ENCODE measurements at places on chromosomes 3 and 15.
A peak's percentile ranks its signal among the peaks of the same experiment; 100 is the strongest.

- peak; percentile 33 for DNase-seq
These were observed 69.4 kb upstream of the FOXP1 start for GRCh38 chr3:71652781-71653413.

GRCh38 chr3:11288786-11289637 is 16.8 kb downstream of the ATG7 start:
- DNase-seq = peak; percentile 69

- DNase-seq = no peak
These were observed 584 bp upstream of the LARS2 start for GRCh38 chr3:45387636-45388348.

GRCh38 chr3:42670670-42671069 is 14.7 kb upstream of the KLHL40 start:
- no peak for DNase-seq

GRCh38 chr3:140347151-140347550 is 330.7 kb upstream of the TRIM42 start:
- no peak for DNase-seq

DNA sequence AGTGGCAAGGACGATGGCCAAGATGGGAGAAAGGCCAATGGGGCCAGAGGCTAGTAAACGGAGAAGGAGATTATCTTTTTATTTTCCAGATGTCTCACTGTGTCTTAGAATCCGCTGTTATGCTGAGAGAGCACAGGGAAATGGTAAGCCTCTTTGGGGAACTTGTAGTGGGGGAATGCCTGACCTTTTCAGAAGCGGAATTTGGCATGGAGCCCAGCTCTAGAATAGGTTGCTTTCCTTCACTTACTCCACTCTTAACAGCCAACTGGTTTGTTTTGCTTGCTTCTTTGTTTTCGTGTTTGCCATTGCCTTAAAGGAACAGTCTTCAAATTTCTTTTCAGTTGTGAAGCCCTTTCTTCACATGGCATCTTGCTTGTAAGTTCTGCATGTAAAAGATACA is 316.2 kb upstream of the THRB start:
- DNase-seq = no peak

GRCh38 chr3:167936019-167936418 is 159.7 kb downstream of the GOLIM4 start:
- no peak for DNase-seq

DNA sequence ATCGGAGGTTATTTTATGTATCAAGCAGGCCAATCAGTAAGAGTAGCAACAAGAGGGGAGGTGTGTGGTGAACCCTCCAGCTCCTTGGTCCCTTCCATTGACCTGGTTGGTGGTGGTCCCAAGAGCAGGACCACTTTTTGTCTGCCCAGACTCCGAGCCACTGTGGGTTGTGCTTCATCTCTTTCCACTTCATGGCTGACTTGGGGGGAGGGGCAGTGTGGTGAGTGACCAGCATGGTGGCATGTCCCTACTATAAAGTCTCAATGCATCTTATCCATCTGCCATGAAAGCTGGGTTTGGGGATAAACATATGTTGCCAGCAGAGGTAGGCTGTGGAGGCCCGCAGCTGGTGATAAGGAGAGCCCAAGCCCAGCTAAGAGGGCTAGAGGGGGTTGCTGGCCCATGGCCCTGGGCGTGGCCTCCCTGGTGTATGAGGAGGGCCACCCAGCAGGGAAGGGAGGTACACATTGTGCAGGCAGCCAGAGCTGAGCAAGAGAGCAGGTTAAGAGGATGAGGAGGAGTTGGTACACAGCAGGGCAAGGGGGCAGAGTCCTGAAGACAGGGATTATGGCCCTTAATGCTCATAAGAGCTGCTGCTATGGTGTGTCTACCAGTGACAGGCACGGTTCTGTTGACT is 7.0 kb downstream of the AEN start:
- no peak for DNase-seq

GRCh38 chr15:51848811-51849210 is 19.4 kb downstream of the TMOD3 start:
- DNase-seq = no peak

- DNase-seq = peak; percentile 47
These were observed 2.2 kb upstream of the BNIP2 start for GRCh38 chr15:59691194-59691805.

DNA sequence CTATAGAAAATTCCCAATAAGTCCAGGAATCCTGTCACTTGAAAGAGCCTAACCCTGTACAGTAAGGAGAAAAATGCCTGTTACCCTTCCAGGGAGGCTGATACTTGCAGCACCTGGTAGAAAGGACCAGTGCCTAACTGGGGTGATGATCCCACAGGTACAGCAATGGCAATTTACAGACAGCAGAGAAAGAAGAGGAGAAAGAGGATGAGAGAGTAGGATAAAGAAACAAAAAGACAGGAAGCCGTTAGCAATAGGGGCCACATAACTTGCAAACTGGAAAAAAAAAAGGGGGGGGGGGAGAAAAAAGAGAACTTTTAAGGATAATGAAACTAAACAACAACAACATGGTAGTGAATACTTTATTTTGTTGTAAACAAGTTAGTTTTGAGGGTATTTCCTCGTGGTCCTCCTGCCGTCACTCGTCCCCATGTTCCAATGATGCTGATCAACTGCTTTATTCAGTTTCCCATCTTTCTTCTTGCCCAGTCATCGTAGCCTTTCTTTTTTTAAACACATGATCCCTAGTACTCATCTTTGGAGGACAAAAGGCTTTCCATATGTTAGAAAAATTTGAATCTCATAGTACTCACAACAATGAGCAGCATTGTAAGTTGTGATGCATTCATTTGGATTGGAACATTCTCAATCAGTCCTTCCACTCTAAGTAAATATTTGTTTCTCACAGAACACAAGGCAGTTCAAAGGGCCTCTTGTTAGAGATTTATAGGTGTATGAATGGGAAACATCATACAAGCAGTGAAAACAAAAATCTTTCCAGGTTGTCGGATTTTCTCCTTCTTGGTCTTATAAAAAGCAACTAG is 8.6 kb downstream of the TM4SF1 start:
- DNase-seq = no peak

- DNase-seq = no peak
These were observed 454.7 kb downstream of the PYDC2 start for GRCh38 chr3:191915712-191916111.

GRCh38 chr3:14453876-14454638 is 51.7 kb downstream of the SLC6A6 start:
- no peak for DNase-seq

DNA sequence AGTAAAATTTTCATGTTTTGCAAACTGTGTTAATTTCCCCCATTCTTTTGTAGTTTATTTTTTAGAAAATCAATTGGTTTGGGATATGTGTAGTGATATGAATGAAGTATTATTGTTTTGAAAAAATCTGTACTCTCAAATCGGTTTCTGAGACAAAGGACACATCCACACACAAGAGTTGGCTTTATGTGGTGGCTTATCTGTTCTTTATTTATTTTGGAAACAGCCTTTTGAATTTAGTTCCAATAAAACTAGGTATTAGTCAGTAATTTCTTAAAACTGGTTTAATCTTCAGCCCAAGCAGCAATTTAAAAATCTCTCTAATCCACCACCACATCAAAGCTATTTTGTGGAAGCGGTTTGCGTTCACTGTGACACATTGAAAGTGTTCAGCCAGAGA is 741.5 kb upstream of the GRM7 start:
- DNase-seq = no peak

DNA sequence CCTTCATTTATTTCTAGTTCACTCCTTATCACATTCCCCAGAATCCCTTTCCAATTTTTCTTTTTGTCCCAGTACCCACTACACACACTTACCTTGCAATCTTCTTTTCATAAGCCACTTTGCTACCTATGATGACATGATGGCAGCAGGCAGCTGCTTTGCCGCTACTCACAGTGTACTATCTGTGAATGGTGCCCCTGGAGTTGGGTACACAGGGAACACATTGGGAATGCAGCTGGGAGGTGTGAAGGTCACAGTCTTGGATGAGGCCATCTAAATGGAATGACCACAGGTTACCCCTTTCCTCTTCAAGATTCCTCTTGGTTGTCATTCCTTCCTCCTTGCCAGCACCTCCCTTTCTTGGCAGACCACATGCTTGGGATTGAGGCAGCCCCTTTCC is 20.8 kb upstream of the TNIK start:
- no peak for DNase-seq

- no peak for DNase-seq
These were observed 158.7 kb downstream of the SUCLG2 start for GRCh38 chr3:67495751-67496150.

- no peak for DNase-seq
These were observed 670 bp downstream of the PRKCI start for GRCh38 chr3:170222647-170223541.
